ENCODE measurements at places on chromosomes 5 and 9.

GRCh38 chr9:134187891-134188385 is 23.6 kb upstream of the RNU6ATAC start:
- DNase-seq, result no peak

- DNase-seq, result no peak
Measured at GRCh38 chr9:38200431-38200830, 131.4 kb upstream of the SHB start.

DNA sequence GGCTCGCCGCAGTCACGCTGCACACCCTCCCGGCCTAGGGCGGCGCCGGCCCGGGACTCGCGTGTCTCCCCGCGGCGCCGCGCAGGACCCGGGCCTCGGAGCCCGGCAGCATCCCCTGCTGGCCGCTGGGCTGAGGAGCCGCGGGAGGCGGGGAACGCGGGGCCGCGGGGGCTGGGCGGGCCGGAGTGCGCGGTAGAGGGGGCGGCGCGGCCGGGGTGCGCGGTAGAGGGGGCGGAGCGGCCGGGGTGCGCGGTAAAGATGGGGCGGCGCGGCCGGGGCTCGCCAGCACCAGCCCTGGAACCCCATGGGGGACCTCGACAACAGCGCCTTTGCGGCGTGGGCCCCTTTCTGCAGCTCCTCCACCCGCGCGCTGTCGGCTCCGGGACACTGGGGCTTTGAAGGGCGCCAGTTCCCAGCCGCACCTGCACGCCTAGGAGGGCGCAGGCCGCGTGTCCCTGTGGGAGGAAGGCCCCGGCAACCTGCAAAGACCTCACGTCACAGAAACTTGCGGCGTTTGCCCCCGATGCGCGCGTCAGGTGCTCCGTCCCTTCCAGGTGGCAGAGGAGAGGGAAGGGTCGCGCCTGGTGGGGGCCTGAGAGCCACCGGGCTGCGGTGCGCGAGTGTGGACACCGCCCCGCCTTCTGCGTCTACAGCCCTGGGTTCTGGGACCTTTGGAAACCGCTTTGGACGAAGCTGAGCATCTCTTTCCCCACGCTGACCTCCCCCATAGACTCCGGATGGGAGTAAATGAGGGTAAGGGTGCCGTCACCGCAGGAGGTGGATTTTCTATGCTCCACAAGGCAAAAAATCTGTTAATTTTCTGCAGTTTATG is 49.6 kb downstream of the NSUN2 start:
- DNase-seq, result no peak

GRCh38 chr5:65263321-65263720 is 218.4 kb downstream of the ADAMTS6 start:
- DNase-seq, result no peak

GRCh38 chr5:57332361-57332760 is 150.2 kb downstream of the ACTBL2 start:
- DNase-seq, result no peak

GRCh38 chr5:42894057-42894456 is 82.4 kb upstream of the SELENOP start:
- no peak for DNase-seq

Data from Panc1 (cell line).